CD4-positive, alpha-beta T cell (primary cell): ENCODE measurements at places on chromosomes 1 and 21. TPM values are rescaled to one million over a fixed set of nuclear protein-coding genes. Genes with fewer than 3 reads are reported as not detected.

DNA sequence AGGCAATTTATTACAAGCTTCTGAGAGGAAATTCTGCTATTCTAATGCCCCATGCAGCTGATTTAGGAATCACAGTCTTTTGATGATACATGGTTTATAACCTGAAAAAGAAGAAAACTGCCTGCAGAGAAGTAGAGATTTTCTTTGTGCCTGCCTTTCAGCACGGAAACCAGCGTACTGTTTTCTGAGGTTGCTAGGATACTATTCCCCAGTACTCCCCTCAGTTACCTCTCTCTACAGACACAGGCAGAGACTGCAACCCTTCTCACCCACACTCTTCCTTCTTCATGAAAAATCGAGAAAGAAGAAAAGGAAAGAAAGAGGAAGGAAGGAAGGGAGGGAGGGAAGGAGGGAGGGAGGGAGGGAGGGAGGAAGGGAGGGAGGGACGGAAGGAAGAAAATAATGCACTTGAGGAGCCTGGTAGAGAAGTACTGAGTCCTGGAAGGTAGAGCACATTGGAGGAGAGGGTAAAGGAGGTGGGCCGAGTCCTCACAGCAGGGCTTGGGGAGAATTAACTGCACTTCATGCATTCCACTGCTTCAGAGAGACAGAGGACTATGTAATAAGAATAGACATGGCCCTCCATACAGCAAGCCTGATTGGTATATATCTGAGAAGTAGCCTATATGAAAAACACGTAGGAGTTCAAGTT, 21.9 kb downstream of the RGS2 start:
- no peak overlapping the region for H3K27ac ChIP-seq
- DNase-seq, result no peak
- no peak overlapping the region for H3K4me3 ChIP-seq
- no peaks in the 10 kb centered on the region for H3K27me3 ChIP-seq

RGS16 gene
- total RNA-seq, result 16.3 TPM

DNA sequence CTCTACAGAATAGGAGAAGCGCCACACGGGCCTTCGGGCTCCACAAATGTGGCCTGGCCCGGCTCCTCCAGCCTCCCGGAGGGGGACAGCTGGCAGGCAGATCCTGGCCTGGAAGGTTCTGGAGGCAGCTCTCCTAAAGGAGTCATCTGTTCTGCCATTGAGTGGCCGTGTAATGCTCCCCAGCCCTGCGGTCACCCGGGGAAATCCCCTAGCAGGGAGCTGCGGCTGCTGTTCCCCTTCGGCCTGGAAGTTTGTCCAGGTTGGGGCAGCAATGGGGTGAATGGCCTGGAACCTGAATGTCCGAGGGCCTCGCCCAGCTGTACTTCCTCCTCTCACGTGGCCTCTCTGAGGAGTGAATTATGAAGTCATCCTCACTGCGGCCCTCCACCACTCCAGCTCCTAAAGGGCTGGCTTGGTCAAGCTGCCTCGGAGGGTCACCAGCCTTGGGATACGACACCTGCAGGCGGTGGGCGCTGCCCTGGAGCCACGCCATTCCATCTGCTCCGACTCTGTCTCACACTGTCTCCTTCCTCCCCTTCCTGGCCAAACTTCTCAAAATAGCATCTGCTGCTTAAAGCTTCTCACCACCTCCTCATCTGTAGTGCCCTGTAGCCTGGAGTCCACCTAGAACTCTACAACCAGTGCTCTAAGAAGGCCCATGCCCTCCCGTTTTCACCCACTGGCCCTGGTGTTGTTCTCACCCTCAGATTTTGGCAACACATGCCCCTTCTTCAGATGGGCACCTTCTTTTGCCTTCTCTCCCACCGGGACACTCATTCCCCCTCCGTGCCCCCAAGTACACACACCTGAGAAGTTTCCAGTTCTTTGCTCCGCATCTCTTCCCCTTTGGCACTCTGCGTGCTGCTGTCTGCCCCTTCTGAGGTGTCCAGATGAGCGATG, 54.4 kb upstream of the TMPRSS2 start:
- H3K4me1 ChIP-seq, result no peaks in the 10 kb centered on the region
- H3K27me3 ChIP-seq, result peaks cover 12% of the 10 kb centered on the region
- DNase-seq, result no peak
- no peaks in the 10 kb centered on the region for H3K36me3 ChIP-seq
- H3K27ac ChIP-seq, result no peak overlapping the region

DNA sequence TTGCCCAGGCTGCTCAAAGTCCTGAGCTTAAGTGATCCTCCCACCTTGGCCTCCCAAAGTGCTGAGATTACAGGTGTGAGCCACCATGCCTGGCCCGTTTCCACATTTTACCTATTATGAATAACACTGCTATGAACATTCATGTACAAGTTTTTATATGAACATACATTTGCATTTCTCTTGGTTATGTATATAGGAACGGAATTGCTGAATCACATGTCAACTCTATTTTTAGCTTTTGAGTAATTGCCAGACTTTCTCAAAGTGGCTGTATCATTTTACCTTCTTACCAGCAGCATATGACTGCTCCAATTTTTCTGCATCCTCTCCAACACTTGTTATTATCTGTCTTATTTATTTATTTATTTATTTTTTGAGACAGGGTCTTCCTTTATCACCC, 2.7 kb downstream of the SPATA21 start:
- H3K4me1 ChIP-seq, result no peaks in the 10 kb centered on the region
- no peak overlapping the region for H3K4me3 ChIP-seq
- no peak for DNase-seq
- H3K36me3 ChIP-seq, result no peaks in the 10 kb centered on the region
- no peak overlapping the region for H3K27ac ChIP-seq
- H3K27me3 ChIP-seq, result peaks cover 2% of the 10 kb centered on the region

DNA sequence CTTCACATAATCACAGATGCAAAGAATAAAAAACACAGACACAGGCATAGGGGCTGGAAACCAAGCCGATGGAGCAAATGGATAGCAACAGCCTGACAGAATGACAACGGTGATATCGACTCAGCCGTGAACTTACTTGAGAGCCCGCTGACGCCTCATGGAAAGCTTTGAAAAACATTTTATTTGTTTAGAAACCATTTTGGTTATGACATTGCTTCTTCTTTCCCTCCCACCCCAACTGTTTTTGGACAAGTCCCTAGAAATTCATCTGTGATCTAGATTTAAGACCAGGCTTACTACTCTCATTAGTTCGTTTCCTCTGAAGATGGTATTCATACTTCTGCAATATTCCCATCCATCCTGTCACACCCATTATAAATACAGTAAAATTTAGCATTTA, 44.9 kb downstream of the PCSK9 start:
- no peaks in the 10 kb centered on the region for H3K27me3 ChIP-seq
- no peaks in the 10 kb centered on the region for H3K4me1 ChIP-seq
- H3K27ac ChIP-seq, result no peak overlapping the region
- no peak overlapping the region for H3K4me3 ChIP-seq
